ENCODE measurements at places on chromosomes 4 and X.

GRCh38 chrX:74458736-74459135, 37.4 kb downstream of the SLC16A2 start:
- no peaks in the 10 kb centered on the region for H3K4me1 ChIP-seq
- H3K4me3 ChIP-seq, result no peak overlapping the region

DNA sequence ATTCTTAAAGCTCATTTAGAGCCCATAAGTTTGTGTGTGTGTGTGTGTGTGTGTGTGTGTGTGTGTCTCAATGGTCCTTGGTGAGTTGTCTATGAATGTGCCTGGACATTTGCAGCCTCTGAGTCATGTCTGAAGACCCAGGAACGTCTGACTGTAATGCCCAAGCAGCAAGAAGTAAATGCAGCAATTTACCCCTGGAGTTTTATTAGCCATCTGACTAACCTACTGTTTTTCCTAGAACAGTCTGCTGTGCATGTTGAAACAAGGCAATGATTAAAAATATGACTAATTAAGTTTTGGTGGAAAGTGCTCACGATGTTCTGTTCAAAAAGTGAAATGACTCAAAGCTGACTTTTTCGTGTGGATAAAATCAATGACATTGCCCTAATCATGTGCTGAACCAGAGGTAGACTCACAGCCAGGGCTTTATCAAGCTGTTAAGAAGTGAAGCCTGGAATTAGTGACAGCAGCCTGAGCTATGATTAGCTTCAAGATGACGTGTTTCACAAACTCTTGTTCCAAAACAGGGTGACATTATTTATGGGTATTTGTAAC, 201.6 kb downstream of the CPE start:
- no peak overlapping the region for H3K27ac ChIP-seq
- H3K4me3 ChIP-seq, result no peak overlapping the region
- DNase-seq, result no peak
- no peaks in the 10 kb centered on the region for H3K36me3 ChIP-seq

- H3K27ac ChIP-seq, result peak overlapping the region; percentile 5
- H3K4me3 ChIP-seq, result no peak overlapping the region
- no peaks in the 10 kb centered on the region for H3K36me3 ChIP-seq
- no peak for DNase-seq
- H3K27me3 ChIP-seq, result no peaks in the 10 kb centered on the region
- H3K4me1 ChIP-seq, result no peaks in the 10 kb centered on the region
Observed at GRCh38 chr4:185700048-185700447, 111.9 kb downstream of the SORBS2 start.

- H3K4me1 ChIP-seq, result peaks cover 45% of the 10 kb centered on the region
- no peak overlapping the region for H3K4me3 ChIP-seq
- DNase-seq, result no peak
- H3K36me3 ChIP-seq, result no peaks in the 10 kb centered on the region
Observed at GRCh38 chrX:107684956-107685385, 56.7 kb downstream of the PRPS1 start.

GRCh38 chr4:65014078-65014477, 604.8 kb upstream of the TECRL start:
- no peak overlapping the region for H3K4me3 ChIP-seq
- DNase-seq, result no peak
- H3K4me1 ChIP-seq, result no peaks in the 10 kb centered on the region
- no peaks in the 10 kb centered on the region for H3K36me3 ChIP-seq

DNA sequence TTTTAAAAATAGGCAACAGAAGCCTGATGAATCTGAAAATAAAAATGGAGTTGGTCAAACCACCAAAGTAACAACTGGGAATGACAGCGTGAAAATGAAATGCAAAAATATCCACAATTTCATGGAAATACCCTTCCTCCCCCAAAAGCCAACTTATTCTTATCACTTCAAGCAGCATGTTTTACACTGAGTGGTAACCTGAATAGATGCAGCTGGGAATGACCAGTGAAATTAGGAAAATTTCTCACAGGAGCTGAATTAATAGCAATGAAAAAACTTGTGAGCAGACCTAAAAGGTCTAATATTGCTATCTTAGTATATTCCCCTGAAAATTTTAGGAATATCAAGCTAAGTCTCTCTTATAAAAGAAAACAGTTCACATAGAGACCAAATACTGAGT, 239.0 kb downstream of the PCDH18 start:
- DNase-seq, result no peak
- no peaks in the 10 kb centered on the region for H3K4me1 ChIP-seq
- no peak overlapping the region for H3K4me3 ChIP-seq
- H3K27me3 ChIP-seq, result no peaks in the 10 kb centered on the region
- no peaks in the 10 kb centered on the region for H3K36me3 ChIP-seq

- H3K4me3 ChIP-seq, result no peak overlapping the region
- H3K36me3 ChIP-seq, result no peaks in the 10 kb centered on the region
- H3K27me3 ChIP-seq, result no peaks in the 10 kb centered on the region
- no peak overlapping the region for H3K27ac ChIP-seq
Observed at GRCh38 chr4:131638781-131639180, 1510.3 kb upstream of the PCDH10 start.

GRCh38 chrX:13506574-13506973, 62.8 kb upstream of the EGFL6 start:
- no peak overlapping the region for H3K4me3 ChIP-seq
- no peaks in the 10 kb centered on the region for H3K36me3 ChIP-seq
- H3K27ac ChIP-seq, result no peak overlapping the region
- no peaks in the 10 kb centered on the region for H3K27me3 ChIP-seq
- DNase-seq, result no peak

All from vagina (tissue), 2 donors.